ENCODE measurements at places on chromosomes 2 and 18. TPM values are rescaled to one million over a fixed set of nuclear protein-coding genes. Genes with fewer than 3 reads are reported as not detected.

The MOCOS gene
- total RNA-seq = 8.8 TPM

The GPR75 gene
- 4.1 TPM for total RNA-seq

The PCARE gene
- total RNA-seq = not detected

The OTX1 gene
- 0.20 TPM for total RNA-seq

The FSIP2 gene
- total RNA-seq = 0.37 TPM

The POTEJ gene
- total RNA-seq = not detected

The KYNU gene
- 15.2 TPM for total RNA-seq

The MAPK4 gene
- not detected for total RNA-seq
